ENCODE measurements at places on chromosomes 1 and 21. TPM values are rescaled to one million over a fixed set of nuclear protein-coding genes. Genes with fewer than 3 reads are reported as not detected.

Gene LRRC53
- total RNA-seq, result not detected

- no peak overlapping the region for H3K27ac ChIP-seq
- no peaks in the 10 kb centered on the region for H3K4me1 ChIP-seq
- H3K36me3 ChIP-seq, result no peaks in the 10 kb centered on the region
- no peak for DNase-seq
Observed at GRCh38 chr1:212466437-212466836, 33.7 kb downstream of the NENF start.

DNA sequence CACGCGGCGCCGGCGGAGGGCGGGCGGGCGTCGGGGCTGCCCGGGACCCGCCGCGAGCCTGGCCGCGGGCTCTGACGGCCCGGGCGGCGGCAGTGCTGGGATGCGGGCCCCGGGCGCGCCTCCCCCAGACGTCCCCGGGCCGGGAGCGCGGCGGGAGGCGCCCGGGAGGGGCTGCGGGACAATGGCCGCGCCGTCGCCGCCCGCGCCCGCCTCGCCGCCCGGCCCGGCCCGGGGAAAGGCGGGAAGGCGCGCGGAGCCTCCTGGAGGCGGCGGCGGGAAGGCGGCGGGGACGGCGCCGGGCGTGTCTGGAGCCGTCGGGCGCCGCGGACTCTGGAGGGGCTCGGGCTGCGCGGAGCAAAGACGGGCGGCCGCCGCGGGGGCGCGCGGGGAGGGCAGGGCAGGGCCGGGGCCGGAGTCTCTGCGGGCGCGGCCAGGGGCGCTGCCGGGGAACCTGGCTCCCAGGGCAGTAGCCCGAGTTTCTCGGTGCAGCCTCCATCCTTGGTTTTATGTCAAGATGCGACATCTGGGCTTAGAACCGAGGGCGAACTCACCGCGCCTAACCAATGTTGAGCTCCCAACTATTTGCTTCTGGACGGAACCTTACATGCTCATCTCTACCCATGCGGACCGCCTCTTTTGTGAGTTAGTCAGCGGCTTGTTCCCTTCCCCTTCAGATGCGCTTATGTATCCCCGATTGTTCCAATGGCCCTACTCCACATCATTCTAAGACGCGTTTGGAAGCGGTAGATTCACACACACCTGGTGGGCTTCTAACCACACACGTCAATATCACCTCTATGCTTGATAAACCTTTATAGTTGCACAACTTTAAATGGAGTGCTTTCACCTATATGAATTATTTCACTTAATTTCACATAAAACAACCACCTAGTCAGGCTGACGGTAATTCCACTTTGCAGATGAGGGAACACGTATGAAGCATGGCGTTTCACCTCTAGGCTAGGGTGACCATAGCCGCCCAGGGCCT, 651 bp downstream of the ZBTB8A start:
- no peak overlapping the region for H3K27ac ChIP-seq
- peaks cover 8% of the 10 kb centered on the region for H3K4me1 ChIP-seq
- H3K4me3 ChIP-seq, result peak overlapping the region; percentile 77
- no peaks in the 10 kb centered on the region for H3K36me3 ChIP-seq
- peaks cover 68% of the 10 kb centered on the region for H3K27me3 ChIP-seq

Gene NDUFS5
- total RNA-seq, result 162 TPM

GRCh38 chr21:33199100-33199464, 30.7 kb upstream of the IFNAR2 start:
- DNase-seq, result no peak
- H3K4me3 ChIP-seq, result no peak overlapping the region
- H3K36me3 ChIP-seq, result no peaks in the 10 kb centered on the region
- H3K27ac ChIP-seq, result no peak overlapping the region
- H3K27me3 ChIP-seq, result peaks cover 23% of the 10 kb centered on the region
- peaks cover 23% of the 10 kb centered on the region for H3K4me1 ChIP-seq

GRCh38 chr1:3948344-3948743, 48.3 kb upstream of the C1orf174 start:
- no peaks in the 10 kb centered on the region for H3K27me3 ChIP-seq
- H3K4me3 ChIP-seq, result no peak overlapping the region
- no peak overlapping the region for H3K27ac ChIP-seq
- H3K4me1 ChIP-seq, result no peaks in the 10 kb centered on the region
- H3K36me3 ChIP-seq, result no peaks in the 10 kb centered on the region

DNA sequence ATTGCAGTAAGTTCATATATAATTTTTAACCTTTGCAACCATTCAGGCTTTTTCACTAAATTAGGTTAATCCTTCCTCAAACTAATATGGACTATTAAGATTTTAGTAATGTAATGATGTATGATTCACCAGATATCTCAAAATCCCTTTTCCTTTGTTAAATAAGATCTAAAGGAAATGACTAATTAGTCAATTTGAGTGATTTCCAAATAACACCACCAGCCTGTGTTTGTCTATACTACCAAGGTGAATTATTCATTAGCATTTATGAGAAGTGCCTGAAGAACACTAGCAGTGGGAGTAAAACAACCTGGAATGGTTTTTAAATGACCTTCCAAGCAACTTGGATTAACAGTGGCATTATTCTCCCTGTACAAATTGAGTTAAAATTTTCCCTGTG, 670.6 kb upstream of the PKN2 start:
- H3K4me3 ChIP-seq, result no peak overlapping the region
- no peak for DNase-seq
- H3K4me1 ChIP-seq, result no peaks in the 10 kb centered on the region
- no peak overlapping the region for H3K27ac ChIP-seq
- H3K27me3 ChIP-seq, result no peaks in the 10 kb centered on the region

DNA sequence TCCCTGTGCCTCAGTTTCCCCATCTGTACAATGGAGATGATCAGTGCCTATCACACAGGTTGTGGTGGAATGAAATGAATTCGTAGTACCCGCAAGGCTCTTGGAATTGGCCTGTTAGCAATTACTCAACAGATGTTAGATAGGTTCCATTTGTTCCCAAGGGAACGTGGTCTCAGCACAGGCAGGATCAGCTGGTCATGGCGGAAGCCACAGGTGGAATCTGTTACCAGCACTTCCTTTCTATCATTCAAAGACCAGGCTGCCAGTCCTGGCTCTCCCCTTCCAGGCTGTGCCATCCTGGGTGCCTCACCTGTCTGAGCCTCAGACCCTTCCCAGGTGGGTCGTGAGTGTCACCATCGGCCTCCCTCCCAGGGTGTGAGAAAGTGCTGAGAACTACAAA, 61.5 kb downstream of the FBXO2 start:
- H3K36me3 ChIP-seq, result no peaks in the 10 kb centered on the region
- H3K4me3 ChIP-seq, result no peak overlapping the region
- H3K27ac ChIP-seq, result no peak overlapping the region
- H3K27me3 ChIP-seq, result peaks cover 9% of the 10 kb centered on the region

Gene S100A3
- not detected for total RNA-seq

Gene HOOK1
- 1.6 TPM for total RNA-seq

Gene KIF17
- not detected for total RNA-seq

DNA sequence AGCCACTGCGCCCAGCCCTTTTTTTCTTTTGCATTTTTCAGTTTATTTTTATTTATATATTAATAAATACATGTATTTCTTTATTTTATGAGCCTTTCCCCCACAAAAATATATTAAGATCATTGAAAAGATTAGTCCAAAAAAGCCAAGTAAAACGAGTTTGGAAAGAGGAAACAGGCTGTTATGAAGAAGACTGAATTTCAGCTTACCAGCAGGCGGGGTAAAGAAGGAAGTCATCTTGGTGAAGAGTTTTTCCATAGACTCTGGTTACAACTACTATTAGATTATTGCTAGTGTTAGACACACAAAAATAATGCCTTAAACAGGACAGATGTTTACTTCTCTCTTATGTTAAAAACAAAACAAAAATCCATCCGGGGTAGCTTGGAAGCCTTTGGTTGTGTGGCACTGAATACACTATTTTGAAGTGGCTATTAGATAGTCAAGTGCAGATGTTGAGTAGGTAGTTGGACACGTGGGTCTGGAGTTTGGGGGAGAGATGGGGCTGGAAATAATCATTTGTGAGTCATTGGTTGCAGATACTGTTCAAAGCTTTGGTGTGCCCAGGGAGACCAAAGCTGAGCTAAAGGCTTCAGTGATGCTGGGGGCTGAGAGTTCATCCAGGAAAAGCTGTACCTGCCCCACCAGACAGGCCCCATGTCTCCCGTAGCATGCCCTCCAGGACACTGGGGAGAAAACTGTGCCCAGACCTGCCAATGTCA, 8.7 kb upstream of the LRRC71 start:
- H3K4me3 ChIP-seq, result no peak overlapping the region
- H3K36me3 ChIP-seq, result no peaks in the 10 kb centered on the region
- H3K27ac ChIP-seq, result no peak overlapping the region
- peaks cover 11% of the 10 kb centered on the region for H3K4me1 ChIP-seq

Gene COP1
- 48.6 TPM for total RNA-seq

DNA sequence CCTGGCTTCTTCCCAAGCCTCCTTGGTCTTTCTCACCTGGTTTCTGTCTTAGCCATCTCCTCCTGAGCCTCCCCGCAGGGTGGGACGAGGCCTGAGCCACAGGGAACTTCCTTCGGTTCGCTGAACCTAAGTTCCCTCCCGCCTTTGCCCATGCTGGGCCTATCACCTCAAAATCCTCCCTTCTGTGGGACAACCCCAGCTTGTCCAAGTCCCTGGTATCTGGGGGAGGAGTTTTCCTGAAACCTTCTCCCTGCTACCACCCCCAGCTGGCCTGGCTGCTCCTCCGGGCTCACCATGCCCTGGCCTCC, 27.7 kb upstream of the VPS13D start:
- H3K27me3 ChIP-seq, result no peaks in the 10 kb centered on the region
- peak overlapping the region; percentile 60 for H3K27ac ChIP-seq
- H3K4me1 ChIP-seq, result peaks cover 41% of the 10 kb centered on the region
- no peak for DNase-seq
- H3K4me3 ChIP-seq, result no peak overlapping the region
- peaks cover 57% of the 10 kb centered on the region for H3K36me3 ChIP-seq

DNA sequence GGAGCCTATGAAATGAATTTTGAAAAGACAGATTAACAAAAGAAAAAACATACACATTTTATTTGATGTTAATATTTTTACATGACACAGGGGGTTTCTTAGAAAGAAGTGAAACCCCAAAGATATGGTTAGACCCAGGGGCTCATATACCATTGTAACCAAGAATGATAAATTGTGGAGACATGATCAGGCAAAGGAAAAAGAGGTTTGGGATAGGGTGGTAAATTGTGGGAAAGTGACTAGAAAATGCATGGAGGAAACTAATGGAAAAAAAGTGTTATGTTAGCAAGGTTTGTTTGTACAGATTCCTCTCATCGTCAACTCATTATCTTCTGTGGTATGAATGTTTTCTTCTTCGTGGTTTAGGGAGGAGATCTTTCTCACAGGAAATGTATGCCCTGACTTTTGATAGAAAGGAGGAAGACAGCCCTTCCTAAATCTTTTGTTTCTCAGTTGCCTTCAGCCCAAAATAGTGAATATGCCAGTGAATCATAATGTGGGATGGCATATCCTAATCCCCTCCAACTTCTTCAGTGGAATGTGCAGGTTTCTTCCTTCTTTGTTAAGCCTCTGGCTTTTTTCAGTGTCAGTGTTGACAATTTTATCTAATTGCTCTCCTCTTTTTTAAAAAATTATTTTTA, 140.4 kb upstream of the UBE2U start:
- no peak overlapping the region for H3K4me3 ChIP-seq
- no peaks in the 10 kb centered on the region for H3K36me3 ChIP-seq
- H3K4me1 ChIP-seq, result peaks cover 9% of the 10 kb centered on the region

Gene FAM72D
- total RNA-seq, result 7.5 TPM

- peaks cover 2% of the 10 kb centered on the region for H3K36me3 ChIP-seq
- H3K4me1 ChIP-seq, result peaks cover 19% of the 10 kb centered on the region
- DNase-seq, result no peak
- no peaks in the 10 kb centered on the region for H3K27me3 ChIP-seq
- no peak overlapping the region for H3K27ac ChIP-seq
- H3K4me3 ChIP-seq, result no peak overlapping the region
Observed at GRCh38 chr1:109160071-109160840, 46.3 kb downstream of the ELAPOR1 start.

Gene ZNF436
- total RNA-seq, result 5.2 TPM

- H3K4me3 ChIP-seq, result no peak overlapping the region
- H3K27me3 ChIP-seq, result peaks cover 3% of the 10 kb centered on the region
- no peaks in the 10 kb centered on the region for H3K4me1 ChIP-seq
- H3K36me3 ChIP-seq, result no peaks in the 10 kb centered on the region
- no peak overlapping the region for H3K27ac ChIP-seq
Observed at GRCh38 chr1:107394301-107394700, 253.5 kb downstream of the NTNG1 start.

GRCh38 chr1:244409701-244410100, 42.0 kb downstream of the ADSS2 start:
- peaks cover 82% of the 10 kb centered on the region for H3K36me3 ChIP-seq
- no peak overlapping the region for H3K4me3 ChIP-seq
- peaks cover 16% of the 10 kb centered on the region for H3K4me1 ChIP-seq
- no peak for DNase-seq
- H3K27ac ChIP-seq, result no peak overlapping the region

Gene POU3F1
- total RNA-seq, result 1.4 TPM

Data from activated CD4-positive, alpha-beta T cell treated with anti-CD3 and anti-CD28 coated beads, Interleukin-2, amount 10 ng/mL, durations not matched to agents 24 days and 14 days (primary cell).